ENCODE measurements at places on chromosomes 6 and 20.

DNA sequence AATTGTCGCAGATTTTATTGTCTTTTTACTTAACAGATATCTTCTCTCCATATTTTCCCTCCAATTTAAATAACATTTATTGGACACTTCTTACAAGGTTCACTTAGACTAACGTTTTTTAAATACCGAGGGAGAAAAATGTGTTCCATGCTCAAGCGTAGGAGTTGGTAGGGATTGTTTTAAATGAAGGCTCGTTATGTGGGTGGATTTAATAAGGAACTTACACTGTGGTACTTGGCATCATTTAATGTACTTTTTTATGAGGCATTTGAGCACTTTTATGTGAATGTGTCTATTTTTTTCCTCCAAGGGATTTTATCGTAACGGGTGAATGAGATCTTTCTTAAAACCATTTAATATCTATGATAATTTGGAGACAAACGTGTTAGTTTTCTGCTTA lies 125.0 kb upstream of the MTHFD1L start:
- DNase-seq: no peak

DNA sequence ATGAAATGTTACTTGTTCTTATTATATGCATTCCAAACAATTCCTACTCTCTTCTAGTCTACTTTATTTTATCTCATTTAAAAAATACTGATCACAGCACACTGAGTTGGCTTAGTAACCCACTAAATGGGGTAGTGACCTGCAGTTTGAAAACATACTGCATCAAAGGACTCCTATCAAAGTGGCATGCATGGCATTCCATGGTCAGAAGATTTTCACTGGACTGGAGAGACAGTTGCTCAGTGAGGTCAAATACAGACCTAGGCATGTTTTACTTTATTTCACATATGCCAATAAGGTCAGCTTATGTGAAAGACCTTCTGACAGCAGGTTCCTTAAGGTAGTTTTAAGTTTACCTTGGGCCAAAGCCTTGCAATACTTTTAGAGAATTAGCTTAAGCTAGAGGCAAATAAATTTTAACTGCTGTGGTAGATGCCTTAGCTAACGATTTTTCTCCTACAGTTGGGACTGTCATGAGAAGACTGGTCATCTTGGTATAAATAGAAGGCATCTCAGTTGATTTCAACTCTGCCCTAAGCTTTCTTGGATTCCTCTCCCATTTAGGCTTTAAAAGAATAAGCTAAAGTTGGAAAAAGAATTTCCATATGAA lies 35.1 kb downstream of the TPD52L1 start:
- DNase-seq: no peak

- DNase-seq: no peak
These were observed 53.0 kb downstream of the HLA-A start for GRCh38 chr6:29995340-29995777.

- DNase-seq: no peak
These were observed 65.4 kb downstream of the CD164 start for GRCh38 chr6:109316909-109317308.

- no peak for DNase-seq
These were observed 664.9 kb upstream of the CITED2 start for GRCh38 chr6:140039364-140039763.

DNA sequence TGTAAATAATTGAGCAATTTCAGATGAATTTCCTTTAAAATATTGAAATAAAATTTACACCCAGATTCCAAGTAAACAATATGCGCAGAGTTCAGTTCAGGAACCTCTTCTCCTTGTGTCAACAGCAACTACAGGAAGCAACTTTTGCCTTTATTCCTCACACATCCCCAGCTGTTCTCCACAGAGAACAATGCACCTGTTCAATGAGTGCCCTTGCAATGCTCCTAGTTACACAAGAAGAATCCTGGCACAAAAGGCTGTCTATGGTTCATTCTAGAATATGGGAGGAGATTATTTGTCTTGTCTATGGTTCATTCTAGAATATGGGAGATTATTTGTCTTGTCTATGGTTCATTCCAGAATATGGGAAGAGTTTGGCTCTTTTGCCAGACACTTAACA lies 454.9 kb downstream of the BTBD3 start:
- no peak for DNase-seq

GRCh38 chr6:87846434-87846833 lies 144.4 kb upstream of the AKIRIN2 start:
- DNase-seq: no peak

- DNase-seq: peak; percentile 67
These were observed 47.6 kb downstream of the AGPAT4 start for GRCh38 chr6:161226009-161226964.

GRCh38 chr6:11228935-11229654 lies 3.4 kb downstream of the NEDD9 start:
- no peak for DNase-seq

- no peak for DNase-seq
These were observed 555.4 kb upstream of the AGPAT4 start for GRCh38 chr6:161829291-161829729.

GRCh38 chr20:4014031-4014474 lies 1.3 kb downstream of the RNF24 start:
- peak; percentile 84 for DNase-seq

DNA sequence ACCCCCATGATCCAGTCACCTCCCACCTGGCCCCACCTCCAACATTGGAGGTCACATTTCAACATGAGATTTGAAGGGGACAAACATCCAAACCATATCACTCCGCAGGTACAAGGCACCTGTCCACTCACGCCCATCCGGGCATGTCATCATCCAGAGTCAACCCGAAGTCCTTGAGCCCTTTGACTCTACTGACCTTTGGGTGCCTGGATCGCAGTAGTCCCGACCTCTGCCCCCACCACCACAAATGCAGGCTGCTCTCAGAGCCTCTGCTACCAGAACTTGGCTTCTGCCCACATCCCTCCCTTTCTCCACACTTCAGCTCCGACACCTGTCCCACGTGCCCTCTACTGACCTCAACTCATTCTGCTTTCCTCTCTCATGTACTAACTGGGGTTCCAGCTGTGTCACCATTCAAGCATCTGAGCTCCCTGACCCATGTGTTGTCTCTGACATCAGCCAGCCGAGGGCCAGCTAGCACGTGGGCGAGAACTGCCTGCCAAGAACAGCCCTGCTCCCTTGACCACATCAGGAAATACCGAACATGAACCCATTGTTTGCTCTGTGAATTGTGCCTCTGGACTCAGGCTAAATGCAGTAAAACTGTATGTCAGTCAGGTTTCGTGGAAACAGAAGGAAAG lies 498.3 kb upstream of the SULF2 start:
- DNase-seq: peak; percentile 53

GRCh38 chr6:128305976-128306375 lies 214.4 kb downstream of the PTPRK start:
- no peak for DNase-seq

DNA sequence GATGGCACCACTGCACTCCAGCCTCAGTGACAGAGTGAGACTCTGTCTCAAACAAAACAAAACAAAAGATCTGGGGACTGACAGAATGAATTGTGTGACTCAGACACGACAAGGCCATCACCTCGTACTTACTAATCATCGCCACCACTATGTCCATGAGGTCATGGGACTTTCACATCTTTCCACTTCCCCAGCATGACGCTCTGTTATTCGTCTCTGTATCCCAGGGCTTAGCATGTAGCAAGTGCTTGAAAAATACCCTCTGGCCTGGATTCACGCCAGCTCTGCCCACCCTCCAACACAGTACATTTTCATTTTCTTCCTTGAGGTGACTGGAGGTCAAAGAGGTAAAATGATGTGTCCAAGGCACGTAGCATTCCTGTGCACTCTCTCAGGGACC lies 27.8 kb downstream of the FGD2 start:
- no peak for DNase-seq

- DNase-seq: no peak
These were observed 35.3 kb downstream of the DSTN start for GRCh38 chr20:17605131-17605660.

DNA sequence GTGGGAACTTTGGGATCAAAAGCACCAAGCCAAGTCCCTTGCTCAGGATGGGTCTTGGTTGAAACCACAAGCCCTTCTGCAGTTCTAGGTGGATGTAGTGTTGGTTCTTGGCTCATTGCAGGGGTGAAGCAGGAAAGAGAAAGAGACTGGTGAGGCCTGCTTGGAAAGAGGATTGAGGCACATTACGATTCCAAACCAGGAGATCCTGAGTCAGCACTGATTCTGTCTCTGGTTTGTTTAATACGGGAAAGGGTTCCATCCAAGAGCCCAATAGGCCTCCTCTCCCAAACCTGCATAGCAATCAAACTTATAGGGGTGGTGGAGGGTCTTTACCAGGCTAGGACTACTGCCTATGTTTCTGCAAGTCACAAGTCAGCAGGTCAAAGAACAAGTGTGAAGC lies 24.3 kb downstream of the NSFL1C start:
- DNase-seq: no peak

DNA sequence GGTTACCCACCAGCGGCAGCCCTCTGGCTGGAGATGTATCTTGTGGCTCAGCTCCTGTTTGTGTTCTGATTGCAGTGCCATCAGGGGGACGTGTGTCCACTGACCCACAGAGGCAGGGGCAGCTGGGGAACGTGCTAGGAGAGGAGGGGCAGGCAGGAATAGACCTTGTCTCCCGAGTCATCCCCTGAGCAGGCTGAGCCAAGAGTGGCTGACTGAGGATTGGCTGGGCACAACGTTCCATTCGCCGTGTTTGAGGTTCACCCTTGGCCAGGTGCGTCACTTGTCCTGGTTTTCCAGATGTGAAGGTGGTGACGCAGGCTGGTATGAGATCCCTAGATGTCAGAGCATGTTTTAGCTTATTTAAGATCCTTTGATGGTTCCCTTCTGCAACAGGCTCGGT lies 57.7 kb downstream of the ADNP start:
- DNase-seq: no peak

DNA sequence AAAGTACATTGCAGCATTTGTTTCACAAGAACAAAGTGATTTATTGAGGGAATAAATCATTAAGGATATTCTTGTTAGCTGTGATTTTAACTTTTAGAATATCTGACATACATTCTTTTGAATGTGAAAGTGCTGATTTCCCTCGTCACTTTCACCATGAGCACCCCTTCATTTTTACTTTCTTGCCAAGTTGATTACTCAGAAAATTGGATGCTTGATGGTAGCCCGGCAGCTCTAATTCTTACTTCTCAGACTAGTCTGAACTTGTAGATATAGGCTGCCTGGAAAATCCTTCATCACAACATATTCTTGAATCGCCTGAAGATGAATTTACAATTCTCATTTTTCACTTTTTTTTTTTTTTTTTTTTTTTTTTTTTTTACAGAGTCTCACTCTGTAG lies 147.1 kb upstream of the SMLR1 start:
- peak; percentile 57 for DNase-seq

GRCh38 chr6:26123675-26123946 lies 36.4 kb downstream of the HFE start:
- no peak for DNase-seq

- no peak for DNase-seq
These were observed 73.8 kb upstream of the KCNG1 start for GRCh38 chr20:51096582-51097267.

DNA sequence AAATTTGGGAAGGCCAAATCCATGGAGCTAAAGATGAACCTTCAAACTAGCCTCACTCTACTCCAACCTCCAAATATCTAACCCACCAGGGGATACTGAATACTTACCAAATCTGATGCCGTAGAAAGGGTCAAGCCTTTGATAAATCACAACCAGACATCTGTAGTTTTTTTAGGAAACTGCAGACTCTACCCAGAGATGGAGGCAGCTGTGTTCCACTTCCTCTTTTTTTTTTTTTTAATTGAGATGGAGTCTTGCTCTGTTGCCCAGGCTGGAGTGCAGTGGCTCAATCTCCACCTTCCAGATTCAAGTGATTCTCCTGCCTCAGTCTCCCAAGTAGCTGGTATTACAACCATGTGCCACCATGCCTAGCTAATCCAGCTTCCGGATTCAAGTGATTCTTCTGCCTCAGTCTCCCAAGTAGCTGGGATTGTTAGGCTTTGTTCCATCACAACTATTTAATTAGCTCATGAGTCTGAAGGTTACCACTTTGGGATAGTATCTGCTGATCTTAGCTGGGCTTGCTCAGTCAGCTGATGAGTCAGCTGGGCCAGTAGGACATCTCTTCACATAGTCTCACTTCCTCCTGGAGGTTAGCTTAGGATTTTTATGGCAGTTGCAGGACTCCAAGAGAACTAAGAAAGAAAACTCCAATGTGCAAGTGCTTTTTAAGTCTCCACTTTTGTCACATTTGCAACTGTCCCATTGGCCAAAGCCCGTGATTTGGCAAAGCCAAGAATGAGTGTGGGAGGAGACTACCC lies 13.3 kb downstream of the FRK start:
- no peak for DNase-seq

DNA sequence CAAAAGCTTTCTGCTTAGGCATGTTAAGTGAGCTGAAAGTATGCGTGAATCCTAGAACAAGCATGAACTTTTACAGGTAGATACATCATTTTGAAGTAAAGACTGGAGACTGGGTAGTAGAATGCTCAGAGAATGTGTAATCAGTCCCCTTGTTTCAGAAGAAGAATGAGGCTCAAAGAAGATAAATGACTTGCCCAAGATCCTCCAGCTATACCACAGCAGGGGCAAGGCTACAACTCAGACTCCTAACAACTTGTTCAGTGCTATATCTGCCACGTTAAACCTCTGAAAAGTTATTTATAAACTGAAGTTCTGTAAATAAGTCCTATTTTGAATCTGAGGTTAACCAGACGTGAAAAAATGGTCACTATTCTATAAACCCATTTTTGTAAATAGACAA lies 2.9 kb downstream of the RIPOR2 start:
- DNase-seq: no peak

DNA sequence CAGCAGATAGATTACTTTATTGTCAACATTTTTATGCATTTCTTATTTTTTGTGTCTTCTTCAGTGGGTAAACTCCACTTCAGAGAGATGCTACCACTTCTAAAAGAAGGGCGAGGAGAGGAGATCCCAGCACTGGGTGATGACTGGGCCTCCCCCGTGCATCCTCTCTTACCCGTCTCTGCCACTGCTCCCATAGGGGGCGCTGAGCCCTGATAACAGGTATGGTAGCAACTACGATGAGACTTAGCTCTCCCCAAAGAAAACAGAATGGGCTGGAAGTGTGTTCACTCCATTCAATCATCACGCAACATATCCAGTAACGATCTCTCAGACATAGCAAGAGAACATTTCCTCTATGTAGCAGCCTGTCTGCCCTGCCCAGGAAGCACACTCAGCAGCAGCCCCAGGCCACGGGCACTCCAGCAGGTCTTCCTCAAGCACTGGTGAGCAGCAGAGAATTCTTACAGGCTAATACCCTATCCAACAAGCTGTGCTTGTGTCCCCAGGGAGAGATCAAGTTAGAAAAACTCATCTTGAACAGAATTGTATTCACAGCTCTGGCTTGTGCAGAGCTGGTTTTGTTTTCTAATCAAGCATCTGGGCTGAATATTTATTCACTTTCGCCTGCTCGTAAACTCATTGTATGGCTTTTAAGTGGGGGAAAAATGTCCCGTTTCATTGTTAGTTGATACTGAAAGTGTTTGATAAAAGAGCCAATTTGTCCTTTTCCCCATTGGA lies 533.1 kb upstream of the CDH4 start:
- DNase-seq: no peak

- no peak for DNase-seq
These were observed 1230.3 kb upstream of the CITED2 start for GRCh38 chr6:140604786-140605185.
